NCI-H2081 treated with DMSO at 0.1 percent for 48 hours (cell line): ENCODE measurements at places on chromosomes 3 and 15.

- no peak for DNase-seq
Observed at GRCh38 chr3:11600501-11601282, 43.0 kb downstream of the VGLL4 start.

GRCh38 chr3:144189044-144189443 is 217.4 kb downstream of the DIPK2A start:
- no peak for DNase-seq

- no peak for DNase-seq
Observed at GRCh38 chr15:29968099-29968894, 114.5 kb upstream of the GOLGA8J start.

DNA sequence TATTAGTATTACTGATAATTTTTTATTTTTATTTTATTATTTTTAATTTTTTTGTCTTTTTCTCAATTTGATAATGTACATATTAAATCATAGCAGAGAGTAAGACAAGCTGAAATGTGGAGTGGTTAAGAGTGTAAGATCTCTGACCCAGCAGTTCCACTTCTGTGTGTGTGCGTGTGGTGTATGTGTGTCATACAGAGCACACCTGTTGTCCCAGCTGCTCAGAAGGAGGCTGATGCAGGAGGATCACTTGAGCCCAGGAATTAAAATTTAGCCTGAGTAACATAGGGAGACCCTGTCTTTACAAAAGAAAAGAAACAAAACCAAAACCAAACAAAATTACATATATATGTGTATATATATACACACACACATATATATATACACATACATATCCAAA is 1.4 kb upstream of the CIDEC start:
- DNase-seq = no peak

- no peak for DNase-seq
Observed at GRCh38 chr3:78974181-78974790, 793.5 kb downstream of the ROBO1 start.
